ENCODE measurements at places on chromosomes 3 and 15.

DNA sequence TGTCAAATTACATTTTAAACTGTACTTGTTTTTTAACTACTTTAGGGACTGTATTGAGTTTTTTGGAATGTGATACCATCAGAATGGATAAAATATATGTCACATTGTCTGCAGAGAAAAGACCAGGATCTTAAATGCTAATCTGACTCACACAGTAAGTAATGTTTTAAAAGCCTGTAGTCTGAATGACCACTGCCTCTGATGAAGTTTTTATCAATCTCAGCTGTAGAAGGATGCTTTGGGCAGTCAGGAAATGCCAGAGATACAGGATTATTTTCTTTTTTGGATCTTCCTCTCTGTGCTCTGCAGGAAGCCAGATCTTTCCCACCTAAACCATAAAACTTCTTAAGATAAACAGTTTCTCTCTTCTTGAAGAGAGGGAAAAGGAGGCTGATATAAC lies 73.1 kb upstream of the PRTG start:
- DNase-seq: no peak

- no peak for DNase-seq
Measured at GRCh38 chr3:36814776-36815175, 50.4 kb upstream of the DCLK3 start.

GRCh38 chr3:127487196-127487595 lies 103.3 kb downstream of the TPRA1 start:
- no peak for DNase-seq

DNA sequence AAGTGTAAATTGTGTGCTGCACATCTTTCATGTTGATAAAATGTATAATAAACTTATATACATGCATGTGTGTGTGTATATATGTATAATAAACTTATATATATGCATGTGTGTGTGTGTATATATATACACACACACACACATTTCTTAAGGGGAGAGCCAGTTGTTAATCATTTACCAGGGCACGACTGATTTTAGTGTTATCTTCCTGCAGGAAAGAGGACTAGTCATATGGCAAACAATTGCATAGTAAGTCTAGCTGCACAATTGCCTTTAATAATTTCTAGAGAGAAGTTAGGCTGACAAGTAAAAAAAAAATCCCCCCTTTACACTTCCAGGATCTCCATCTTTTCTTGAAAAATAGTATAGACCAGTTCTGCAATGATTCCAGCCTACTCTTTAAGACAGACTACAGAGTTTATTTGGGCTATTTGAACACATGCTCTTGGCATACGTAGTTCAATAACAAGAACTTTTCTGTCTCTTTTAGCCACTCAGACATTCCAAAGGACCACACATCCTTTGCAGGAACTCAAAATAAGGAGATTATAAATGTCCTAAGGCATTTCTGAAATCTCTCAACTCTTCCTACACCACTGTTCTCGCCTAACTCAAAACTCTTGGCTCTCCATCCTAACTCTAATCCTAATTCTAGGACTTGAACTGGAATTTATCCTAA lies 163.6 kb upstream of the SETMAR start:
- DNase-seq: no peak

DNA sequence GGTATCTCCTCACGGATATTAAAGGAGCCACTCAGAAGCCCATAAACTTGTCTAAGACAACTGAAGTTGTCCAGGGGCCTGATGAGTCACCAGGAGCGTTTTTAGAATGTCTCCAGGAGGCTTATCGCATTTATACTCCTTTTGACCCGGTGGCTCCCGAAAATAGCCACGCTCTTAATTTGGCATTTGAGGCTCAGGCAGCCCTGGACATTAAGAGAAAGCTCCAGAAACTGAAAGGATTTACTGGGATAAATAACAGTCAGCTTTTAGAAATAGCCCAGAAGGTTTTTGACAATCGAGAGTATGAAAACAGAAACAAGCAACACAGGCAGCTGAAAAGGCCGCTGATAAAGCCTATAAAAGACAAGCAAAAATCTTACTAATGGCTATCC lies 4.1 kb downstream of the DET1 start:
- no peak for DNase-seq

DNA sequence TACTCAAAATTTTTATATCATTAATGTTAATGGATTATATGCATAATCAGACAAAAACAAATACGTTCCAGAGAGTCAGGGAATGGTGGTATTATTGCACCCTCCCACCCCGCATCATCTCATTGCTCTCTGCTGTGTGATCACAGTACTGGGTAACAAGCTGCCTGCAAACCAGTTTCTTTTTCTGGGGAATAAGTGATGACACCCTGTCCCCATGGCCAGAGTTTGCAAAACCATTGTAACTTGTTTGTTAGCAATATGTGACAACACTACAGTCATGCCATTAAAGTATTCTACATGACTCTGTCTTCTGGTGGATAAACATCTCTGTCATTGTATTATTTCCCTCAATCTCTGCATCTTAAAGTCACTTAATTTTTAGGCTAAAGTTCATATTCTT lies 39.5 kb downstream of the ZBTB38 start:
- no peak for DNase-seq

DNA sequence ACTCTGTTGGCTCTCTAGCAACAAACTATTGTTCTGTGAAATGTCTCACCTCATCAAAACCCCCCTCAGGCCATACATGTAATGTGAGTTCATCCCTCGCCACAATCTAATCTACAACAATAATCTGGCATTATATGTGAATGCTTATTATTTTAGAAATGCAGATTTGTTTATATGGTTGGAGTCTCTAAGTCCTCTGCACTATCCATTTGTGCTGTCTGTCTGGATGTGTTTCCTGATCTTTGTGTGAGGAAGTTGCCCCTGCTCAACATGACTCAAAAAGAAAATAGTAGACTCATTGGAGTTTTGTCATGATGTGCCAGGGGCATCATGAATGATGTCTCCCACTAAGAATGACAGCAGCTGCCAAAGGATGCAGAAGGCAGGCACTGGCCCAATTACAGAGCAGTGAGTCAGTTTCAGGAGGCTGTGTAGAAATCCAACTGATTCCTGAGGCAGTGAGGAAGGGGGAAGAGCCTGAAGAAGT lies 161.6 kb upstream of the PDZRN3 start:
- no peak for DNase-seq

DNA sequence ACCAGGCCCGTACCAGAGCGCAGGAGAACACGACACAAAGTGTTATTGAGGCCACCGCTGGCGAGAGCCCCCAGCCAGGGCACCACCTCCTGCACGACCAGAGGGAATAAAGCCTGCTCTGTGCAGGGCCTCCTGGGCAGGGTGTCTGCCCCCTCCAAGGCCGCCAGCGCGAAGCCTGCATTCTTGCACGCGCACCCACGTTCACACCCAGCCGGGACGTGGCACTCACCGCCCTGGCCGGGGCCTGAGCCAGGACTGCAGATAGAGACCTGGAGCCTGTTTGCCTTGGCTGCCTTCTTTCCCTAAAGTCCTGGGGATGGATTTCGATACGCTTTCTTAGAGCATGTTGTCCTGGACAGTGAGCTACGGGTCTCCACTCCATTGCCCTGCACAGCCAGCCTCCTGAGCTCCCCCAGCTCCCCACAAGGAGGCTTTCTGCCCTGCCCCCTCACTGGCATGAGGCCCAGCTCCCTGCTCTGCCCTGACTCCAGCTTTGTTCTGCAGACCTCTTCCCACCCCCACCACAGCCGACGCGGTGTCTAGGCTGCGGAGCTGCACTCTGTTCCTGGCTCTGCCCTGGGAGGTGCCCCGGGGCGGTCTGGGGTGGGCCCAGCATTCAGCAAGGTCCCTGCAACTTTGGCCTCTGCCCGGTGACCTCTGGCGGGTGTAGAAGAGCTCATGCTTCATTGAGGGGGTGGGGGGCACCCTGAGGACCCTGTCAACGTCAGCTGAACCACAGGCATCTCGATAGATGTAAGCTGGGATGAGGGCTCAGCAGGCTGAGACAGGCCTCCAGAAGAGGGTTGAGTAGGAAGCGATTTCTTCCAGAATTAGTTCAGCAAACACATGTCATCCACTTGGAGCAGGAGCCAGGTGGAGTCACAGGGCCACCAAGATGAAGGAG lies 145.0 kb downstream of the LRRK1 start:
- no peak for DNase-seq

DNA sequence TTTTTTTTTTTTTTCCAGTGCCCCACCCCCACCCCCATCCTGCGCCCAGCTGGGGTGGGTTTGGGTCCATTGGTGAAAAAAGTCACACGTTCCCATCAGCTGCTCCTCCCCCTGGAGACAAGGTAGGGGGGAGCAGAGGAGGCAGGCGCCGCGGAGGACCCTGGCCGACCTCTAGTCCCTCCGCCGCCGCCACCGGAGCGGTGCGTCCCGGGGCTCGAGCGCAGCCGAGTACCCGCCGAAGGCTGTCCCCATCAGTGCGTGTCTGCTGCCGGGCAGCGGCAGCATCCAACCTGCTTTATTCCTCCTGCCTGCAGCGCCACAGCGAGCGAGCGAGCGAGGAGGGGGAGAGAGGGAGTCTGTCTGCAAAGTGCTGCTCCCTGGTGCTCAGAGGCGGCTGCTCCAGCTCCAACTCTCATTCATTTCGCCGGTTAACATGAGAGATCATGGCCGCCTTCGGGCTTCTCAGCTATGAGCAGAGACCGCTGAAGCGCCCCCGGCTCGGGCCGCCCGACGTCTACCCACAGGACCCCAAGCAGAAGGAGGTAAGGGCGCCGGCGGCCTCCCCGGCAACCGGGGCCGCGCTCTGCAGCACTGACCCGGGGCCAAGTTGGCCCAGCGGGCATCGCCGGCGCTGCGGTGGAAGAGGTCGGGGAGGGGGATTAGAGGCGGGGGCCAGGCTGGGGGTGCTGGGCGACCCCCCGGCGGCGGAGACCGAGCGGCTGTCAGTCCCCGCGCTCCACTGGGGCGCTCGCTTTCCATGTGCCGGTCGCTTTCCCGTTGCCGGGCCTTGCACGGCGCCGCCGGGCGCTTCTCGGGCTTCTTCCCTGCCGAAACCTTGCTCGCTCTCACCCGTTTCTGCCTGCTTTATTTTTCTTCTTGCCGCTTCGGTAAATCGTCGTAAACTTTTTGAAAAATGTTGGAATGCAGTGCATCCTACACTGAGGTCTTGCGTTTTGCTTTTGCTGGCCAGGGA lies 1.3 kb downstream of the MED12L start:
- DNase-seq: peak; percentile 86
